ENCODE measurements at places on chromosomes 1 and 21.

DNA sequence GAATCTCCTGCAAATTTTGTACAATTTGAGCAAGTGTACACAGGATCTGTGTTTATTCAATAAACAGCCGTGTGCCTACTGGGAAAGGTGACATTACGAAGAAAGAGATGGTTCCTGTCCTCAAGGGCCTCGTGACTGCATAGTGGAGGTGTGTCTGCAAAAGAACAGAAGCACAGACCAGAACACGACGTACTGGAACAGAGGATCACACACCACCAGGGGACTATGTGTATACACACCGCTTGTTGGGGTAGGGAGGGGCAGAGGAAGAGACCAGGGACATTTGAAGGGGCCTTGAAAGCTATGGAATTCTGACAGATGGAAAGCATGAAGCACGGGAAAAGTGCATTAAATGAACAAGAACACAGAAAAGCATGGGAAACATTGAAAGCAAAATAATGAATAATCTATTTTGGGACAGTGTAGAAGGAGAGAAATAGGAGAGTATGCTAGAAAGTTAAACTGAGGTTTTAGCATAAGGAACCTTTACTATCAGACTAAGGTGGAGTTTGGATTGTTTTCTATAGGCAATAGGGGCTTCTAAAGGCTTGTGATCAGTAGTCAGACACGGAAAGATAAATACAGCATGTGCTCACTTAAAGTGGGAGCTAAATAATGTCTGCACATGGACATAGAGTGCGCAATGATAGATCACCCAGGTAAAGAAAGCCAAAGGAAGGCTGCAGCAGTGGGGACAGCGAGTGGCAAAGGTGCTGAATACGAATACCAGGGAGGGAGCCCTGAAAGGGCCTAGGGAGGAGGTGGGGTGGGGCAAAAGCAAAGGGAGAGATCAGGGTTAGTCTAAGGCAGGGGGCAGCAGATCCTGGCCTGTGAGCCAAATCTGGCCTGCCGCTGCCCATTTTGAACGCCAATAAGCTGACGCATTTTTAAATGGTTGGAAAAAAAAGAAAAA is 11.0 kb downstream of the JAK1 start:
- no peak for DNase-seq

DNA sequence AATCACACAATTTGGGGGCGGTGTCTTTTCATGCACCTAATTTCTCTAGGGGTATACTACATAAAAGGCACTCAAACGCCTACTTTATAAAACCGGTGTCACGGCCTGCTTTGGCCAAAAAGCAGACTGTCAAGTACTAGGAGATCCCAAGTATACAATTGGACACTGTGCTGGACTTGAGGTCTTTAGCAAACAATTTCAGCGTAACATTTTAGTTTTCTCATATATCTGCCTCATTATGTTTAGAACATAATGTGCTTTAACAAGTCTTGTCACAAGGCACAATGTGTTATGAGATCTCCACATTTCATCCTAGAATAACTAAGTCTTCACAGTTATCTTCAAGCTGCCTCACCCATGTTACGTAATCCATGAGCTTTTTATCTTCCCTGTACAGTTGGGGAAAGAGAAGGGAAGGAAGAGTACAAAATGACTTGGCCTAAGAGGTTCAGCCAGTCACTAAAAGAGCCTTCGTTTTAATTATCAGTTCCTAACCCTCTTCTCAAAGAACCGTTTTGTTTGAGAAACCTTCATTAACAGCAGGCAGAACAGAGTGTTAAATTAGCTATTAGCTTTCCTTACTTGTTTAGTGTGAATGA is 1.7 kb downstream of the SSX2IP start:
- no peak for DNase-seq

DNA sequence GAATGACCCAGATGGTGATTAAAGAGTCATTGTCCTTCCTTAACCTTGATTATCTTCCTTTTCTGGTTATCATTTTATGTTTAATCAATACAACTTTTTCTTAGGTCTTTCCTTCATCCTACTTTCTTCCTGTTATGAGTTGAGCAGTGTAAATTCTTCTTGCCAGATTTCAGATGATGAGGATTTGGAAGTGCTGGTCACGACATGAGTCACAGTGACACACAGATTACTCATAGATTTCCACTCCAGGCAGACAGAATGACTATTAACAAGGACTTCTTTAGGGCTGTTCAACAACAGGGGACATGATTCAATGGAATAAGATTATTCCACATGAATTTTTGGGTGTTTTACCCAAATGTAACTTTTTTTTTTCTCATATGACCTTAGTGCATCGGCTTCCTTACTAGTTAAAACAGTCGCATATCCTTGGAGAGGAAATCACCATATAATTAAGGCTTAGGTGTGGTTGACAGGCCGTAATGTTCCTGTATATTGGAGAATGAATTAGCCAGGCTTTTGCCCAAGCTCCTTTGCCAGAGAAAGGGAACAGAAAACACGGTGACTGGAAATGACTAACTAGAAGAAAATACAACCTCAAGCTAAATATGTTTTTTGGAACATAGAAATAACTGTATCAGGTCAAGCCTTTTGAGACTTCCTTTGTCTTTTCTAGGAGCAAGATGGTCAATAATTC is 44.2 kb downstream of the PRRX1 start:
- DNase-seq, result no peak

GRCh38 chr1:174134003-174134659 is 25.2 kb upstream of the RABGAP1L start:
- DNase-seq, result no peak

GRCh38 chr21:35579520-35580293 is 480.6 kb downstream of the SETD4 start:
- no peak for DNase-seq

- DNase-seq, result no peak
Observed at GRCh38 chr1:155166471-155167165, 6.5 kb downstream of the KRTCAP2 start.

GRCh38 chr1:58183286-58183685 is 363.2 kb downstream of the OMA1 start:
- no peak for DNase-seq

- DNase-seq, result no peak
Observed at GRCh38 chr1:76480827-76481226, 386.5 kb upstream of the ST6GALNAC5 start.
